CD4-positive, alpha-beta T cell treated with Interleukin-4 for 1 hour (primary cell): ENCODE measurements at places on chromosomes 11 and 22.

DNA sequence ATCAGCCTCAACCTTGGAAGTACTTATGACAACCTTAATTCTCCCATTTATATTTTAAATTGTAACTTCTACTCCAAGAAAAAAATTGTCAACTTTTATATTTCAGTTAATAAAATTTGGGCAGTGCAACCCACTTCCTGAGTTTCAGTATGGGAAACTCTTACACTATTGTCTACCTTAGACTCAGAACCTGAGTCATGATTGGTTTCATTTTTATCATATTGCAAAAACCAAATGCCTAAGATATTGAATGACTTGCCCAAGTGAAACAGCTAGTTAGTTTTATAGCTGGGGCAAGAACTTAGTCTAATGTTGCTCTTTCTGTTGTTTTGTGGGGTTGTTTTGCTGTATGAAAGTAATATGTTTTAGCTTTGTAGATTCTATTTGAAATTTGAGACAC, 334.0 kb upstream of the ARHGAP42 start:
- no peak for DNase-seq

DNA sequence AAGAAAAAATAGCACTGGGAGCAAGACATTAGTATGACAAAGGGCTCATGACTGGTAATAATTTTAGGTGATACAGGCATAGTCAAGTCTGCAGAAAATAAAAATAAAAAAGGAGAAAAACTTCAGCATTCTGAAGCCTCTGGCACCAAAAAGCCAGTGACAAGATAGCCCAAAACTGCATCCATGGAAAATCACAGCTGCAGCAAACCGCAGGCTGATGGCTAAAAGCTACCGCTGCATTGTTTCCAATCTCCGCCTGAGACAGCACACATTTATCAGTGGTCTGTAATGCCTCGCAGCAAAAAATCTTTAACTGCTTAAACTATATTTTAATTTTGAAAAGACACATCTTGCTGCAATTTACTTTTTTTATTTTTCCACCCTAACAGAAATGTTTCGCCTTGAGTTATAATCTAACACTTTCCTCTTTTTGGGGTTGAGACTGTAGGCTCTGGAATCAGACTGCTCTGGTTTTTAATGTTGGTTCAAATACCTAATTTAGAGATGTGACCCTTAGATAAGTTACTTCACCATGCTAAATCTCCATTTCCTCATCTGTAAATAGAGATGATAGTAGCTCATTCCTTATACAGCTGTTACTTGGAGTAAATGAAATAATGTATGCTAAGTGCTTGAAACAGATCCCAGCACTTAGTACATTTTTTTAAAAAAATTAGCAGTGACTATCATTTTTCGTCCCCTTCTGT, 42.0 kb upstream of the FIBIN start:
- no peak for DNase-seq

DNA sequence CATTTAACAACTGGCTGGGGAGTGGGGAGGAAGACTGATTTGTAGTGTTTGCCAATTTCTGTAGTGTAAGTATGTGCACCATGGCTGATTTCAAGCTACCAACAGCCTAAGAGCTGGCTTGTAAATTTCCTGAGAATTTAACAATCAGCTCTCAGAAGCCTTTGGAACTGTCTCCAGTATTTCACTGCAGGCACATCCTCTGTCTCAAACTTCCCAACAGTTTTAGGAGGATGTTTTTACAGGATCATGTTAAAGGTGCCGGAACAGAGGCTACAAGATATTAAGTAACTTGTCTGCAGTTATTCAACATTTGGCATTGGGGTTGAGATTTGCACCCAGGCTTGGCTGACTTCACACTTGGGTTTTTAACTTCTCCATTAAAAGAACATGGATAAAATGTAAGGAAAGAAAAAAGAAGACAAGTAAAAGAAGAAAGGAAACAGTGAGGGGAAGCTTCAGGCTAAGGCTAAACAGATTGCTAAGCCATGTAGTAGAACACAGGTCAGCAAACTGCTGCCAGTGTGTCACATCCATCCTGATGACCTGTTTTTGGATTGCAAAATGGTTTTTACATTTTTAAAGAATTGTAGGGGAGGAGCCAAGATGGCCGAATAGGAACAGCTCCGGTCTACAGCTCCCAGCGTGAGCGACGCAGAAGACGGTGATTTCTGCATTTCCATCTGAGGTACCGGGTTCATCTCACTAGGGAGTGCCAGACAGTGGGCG, 204.8 kb upstream of the SESN3 start:
- no peak for DNase-seq

GRCh38 chr22:26894362-26894761, 237.0 kb downstream of the MIAT start:
- DNase-seq = no peak

GRCh38 chr11:131038597-131038996, 122.3 kb upstream of the SNX19 start:
- no peak for DNase-seq

GRCh38 chr11:3119141-3119821, 45.8 kb downstream of the OSBPL5 start:
- DNase-seq = no peak

GRCh38 chr11:105799728-105800462, 190.0 kb downstream of the GRIA4 start:
- DNase-seq = no peak

DNA sequence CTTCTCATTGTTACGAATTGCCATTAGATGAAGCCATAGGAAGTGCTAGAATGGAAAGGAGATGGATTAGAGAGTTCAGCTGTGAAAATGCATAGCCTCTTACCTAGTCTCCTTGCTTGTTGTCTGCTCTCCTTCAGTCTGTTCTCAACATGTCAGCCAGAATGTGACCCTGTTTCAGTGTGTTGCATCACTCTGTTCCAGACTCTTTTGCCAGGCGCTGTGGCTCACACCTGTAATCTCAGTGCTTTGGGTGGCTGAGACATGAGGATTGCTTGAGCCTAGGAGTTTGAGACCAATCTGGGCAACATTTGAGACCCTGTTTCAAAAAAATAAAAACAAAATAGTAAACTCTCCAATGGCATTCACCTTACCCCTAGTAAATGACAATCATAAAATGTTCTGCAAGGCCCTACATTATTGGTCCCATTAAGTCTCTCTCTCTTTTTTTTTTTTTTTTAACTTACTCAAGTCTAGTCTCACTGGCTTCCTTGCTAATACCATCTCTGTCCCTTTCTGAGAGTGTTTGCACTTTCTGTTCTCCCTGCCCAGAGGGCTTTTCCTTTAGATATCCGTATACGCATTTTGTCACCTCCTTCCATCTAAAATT, 39.4 kb downstream of the CYP2R1 start:
- no peak for DNase-seq

- DNase-seq = no peak
Measured at GRCh38 chr11:95716266-95716665, 73.3 kb downstream of the FAM76B start.

DNA sequence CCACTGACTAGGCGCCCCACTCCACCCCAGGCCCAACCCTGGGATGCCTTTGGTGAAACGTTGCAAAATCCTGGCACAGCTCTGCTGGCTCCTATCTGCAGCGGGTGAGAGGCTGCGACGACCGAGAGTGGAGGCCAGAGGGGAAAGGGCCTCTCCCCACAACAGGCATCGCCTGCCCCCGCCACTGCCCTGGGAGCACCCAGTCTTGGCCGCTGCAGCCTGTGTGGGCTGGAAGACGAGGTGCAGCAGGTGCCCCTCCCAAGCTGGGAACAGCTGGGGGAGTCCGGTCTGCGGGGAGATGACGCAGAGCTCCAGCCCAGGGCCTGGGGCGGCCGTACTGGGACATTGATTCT, 4.2 kb upstream of the PIM3 start:
- no peak for DNase-seq

DNA sequence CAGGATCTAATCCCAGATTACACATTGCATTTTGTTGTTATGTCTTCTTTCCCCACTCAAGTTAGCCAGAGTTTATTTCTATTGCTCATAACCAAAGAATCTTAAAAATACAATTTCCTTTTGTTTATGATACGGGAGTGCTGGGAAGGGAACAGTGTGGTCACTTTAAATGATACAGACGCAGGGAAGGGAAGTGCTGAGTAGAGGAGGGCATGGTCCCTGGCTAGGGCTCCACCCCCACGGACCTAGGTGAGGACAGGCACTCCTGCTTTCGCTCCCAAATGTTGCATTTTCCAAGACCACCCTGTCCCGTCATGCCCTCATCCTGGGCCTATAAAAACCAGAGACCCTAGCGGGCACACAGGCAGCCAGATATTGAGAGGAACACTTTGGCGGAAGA, 30.6 kb upstream of the NARS2 start:
- DNase-seq = no peak

DNA sequence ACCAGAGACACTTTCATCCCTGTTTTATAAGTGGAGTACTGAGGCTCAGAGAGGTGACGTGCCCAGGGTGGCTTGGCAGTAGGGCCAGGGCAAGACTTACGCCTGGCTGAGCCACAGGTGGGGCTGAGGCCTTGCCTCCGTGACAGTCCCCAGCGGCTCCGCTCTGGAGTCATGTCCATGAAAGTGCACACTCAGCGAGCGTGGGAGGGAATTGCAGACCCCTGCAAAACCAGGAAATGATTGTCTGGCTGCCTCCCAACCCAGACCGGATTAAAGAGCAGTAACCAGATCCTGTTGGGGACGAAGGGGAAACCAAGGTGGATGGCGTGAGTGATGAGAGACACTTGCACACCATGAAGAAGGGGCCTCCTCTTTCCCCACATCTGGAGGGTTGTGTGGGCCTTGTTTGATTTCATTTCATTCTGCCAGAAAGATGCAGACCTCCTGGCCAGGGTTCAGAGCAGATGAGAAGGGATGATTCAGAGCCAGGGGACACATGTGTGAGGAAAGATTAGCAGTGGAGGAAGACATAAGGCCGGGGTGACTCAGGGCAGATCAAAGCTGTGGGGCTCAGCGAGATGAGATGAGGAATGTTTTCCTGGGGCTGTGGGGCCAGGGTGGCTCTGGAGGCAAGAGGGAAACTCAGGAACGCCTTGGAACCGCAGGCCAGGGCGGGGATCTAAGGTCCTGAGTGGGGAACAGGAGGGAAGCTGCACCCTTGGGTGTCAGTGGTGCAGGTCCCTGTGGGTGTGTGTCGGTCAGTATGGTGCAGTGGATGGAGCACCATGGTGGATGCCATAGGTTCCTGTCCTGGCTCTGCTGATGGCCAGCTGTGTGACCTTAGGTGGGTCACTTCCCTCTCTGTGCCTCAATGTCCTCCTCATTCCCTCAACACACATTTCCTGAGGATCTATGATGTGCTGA, 29.9 kb upstream of the LRRC32 start:
- DNase-seq = no peak

DNA sequence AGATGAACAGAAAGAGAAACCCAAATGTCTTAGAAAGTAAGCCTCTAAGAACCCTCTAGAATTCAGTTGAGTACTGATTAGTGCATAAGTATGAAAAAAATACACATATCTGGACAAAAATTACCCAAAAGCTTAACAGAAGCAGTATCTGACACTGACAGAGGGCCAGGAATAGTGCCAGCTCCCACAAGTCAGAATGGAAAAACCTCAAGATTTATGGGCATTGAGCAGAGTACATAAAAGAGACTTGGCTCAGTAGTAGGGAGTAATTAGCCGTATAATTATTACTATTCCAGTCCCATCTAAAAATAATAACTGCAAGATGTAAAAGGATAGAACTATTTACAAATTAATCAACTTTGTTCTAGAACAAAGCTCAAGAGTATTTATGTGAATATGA, 834.5 kb downstream of the FAM181B start:
- DNase-seq = no peak

DNA sequence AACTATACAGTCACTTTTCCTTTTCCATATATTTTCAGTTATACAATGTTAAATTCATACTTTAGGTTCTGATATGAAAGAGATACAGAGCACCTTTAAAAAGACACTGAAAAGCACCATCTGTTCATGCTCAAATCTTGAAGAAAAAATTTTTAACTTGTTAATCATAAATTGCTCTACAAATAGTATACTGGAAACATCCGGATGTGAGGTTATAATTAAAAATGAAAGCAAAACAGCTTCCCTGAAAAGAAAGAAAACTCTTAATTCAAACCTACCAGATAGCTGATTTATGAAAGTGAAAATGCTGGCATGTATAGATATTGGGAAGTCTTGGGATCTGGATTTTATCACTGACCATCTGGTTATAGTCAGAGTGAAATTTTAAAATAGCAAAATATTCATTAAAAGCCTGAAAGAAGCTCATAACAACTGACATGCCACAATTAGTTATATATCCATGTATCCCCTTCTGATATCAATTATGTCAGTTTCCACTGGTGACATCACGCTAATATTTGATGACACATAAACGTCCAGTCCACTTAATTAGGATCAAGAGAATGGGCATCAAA, 740.0 kb downstream of the DLG2 start:
- DNase-seq = no peak

DNA sequence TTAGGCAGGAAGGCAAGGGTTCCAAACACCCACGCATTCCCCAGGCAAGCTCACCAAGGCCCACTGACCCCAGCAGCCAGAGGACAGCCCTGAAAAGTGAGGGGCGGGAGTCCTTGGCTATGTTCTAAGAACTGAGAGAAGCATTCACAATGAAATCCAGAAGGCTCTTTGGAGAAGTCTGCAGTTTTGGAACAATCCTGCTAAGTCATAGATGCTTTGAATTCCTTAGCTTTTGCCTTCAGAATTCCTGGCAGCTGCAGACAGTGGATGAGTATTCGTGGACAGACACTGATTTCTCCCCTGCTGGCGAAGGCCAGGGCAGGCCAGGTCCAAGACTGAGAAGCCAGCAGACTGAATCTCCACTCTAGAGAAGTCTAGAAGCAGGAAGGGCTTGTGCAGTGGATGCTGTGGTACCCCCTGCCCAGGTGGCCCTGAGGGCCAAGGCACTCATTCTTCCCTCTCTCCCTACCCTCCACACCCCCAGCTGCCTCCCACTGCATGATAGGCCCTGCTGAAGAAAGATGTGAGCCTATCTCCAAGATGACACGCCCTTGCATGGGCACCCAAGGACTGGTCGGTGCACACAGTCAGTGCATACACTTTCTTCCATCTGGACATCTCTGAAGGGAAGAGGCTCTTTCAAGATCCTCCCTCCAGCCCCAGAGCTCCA, 133.2 kb upstream of the TEAD1 start:
- DNase-seq = no peak
